Erythroblast (primary cell): ENCODE measurements at places on chromosomes 16 and 17.

- no peak for DNase-seq
Observed at GRCh38 chr16:78257376-78257728, 157.9 kb downstream of the WWOX start.

- no peak for DNase-seq
Observed at GRCh38 chr17:77749989-77750388, 208.5 kb upstream of the TNRC6C start.

GRCh38 chr16:17318238-17318637 is 152.5 kb downstream of the XYLT1 start:
- DNase-seq = no peak

- DNase-seq = no peak
Observed at GRCh38 chr16:77684181-77684526, 38.2 kb upstream of the NUDT7 start.

GRCh38 chr16:23673971-23674614 is 4.6 kb upstream of the PLK1 start:
- DNase-seq = no peak

DNA sequence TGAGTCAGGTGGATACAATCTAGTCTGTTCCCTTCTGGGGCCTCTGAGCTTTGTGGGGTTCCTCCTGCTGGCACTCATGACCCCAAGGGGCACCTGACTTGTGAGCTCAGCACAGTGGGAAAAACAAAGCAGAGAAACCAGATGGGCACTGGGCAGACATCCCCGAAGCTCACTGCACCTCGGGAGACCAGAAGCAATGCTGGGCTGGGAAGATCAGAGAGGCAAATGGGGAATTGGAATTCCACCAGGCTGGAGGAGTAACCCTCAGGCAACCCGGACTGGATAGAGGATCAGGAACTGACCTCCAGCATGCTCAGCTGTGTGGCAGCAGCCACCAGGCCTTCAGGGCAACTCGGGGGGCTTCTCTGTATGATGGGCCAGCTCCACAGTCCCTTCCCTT is 50.3 kb downstream of the ABCC12 start:
- DNase-seq = no peak

GRCh38 chr17:62963296-62963695 is 2.7 kb upstream of the TANC2 start:
- peak; percentile 24 for DNase-seq

GRCh38 chr16:57146040-57146647 is 39.7 kb downstream of the PSME3IP1 start:
- no peak for DNase-seq

DNA sequence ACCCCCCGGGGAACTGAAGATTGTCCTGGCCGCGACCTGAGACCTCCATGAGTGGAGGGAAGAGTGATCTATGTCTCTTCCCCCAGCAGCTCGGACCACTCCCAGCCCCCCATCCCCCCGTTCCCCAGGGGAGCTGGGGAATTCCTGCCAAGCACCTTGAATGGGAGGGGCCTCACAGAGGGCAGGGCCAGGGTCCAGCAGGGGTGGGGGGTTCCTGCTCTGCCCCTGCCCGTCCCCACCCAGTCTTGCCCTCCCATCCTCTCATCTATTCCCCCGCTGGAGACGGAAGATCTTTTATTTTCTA is 9.4 kb downstream of the TUFM start:
- DNase-seq = no peak

DNA sequence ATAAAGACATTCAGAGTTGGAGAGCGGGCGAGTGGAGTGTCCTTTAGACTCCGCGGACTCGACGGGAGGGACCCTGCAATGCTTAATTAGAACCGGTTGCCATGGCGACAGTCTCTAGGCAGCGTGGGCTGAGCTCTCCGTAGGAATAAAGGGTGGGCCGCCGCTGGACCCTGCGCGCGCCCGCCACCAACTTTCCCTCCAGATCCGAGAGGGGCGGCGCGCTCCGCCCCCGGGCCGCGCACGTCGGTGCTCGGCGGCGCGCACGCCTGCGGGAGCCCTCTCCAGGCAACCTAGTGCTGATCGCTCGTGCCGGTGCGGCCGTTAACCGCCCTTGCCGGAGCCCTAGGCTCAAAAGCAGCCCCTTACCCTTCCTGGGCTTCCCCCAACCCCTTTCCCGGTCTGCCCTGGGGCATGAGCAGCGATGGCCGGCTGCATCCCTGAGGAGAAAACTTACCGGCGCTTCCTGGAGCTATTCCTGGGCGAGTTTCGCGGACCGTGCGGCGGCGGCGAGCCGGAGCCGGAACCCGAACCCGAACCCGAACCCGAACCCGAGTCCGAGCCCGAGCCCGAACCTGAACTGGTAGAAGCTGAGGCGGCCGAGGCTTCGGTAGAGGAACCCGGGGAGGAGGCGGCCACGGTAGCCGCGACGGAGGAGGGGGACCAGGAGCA is at the start of gene PPM1E:
Gene PPM1E, plus strand, starts transcription at position 278 of the 669 bp plus-strand sequence.
- DNase-seq = peak; percentile 75

DNA sequence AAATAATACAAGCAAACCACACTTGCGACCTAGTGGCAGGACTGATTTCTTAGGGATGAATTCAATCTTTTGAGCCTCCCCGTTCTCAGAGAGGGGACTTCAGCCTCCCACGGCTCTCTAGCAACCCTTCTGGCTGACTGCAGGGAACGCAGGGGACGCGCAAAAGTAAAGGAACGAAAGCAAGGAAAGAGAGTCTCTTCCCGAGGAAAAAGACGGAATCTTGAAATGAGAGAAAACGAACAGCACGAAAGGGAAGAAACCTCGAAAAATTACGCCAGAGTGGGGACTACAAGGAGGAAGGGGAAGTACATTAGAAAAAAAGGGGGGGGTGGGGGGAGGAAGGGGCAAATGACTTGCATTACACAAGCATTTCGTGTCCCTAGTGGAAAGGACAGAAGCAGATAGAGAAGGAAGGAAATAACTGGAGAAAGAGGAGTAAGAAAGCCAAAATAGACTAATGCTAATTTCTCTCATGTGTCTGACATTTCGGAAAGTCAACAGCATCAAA is 1.2 kb downstream of the GRB2 start:
- peak; percentile 79 for DNase-seq

- DNase-seq = no peak
Observed at GRCh38 chr16:85446951-85447692, 166.0 kb upstream of the GSE1 start.

GRCh38 chr16:84833542-84834402 is 14.0 kb downstream of the CRISPLD2 start:
- DNase-seq = no peak

DNA sequence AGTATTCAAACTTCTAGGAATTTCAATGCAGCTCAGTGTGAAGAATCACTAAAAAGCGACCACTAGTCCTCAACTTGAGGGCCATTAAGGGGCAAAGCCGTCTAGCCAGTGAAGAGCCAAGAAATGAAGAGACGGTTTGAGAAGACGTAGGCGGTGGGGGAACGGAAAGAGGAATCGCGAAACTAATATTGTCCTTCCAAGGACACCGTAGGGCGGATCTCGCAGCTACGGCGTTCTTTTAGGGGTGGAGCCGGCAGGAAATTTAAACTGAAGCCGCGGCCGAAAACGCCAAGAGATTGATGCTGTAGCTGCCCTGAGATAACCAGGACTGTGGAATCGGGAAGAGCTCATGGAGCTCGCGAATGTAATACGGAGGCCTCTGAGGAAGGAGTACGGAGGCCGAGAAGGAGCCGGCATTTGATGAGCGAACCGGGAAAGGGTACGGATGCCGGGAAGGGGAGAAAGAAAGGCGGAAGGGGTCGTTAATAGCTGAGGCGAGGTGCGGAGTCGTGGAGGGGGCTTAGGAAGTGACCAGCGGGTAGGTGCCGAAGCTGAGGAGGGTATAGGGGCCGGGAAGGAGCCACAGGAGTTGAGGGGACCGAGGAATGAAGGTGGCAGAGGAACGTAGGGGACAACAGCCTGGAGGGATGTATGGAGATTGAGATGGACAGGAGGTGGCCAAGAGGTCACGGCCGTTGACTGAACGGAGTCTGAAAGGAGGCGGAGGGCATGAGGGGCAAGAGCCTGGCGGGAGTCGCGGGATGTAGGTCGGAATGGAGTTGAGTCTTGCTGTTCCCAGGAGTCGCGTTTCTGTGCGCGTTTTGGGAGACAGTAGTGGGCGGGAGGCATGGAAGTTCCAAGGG is at the start of gene DBF4B:
Gene DBF4B, plus strand, starts transcription at position 265 of the 863 bp plus-strand sequence. Its CDS starts 156 bp downstream, at position 421.
- DNase-seq = peak; percentile 95

GRCh38 chr16:71264299-71264698 is 24.9 kb downstream of the CMTR2 start:
- DNase-seq = no peak

GRCh38 chr16:4370570-4371356 is 885 bp upstream of the VASN start:
- no peak for DNase-seq

GRCh38 chr16:84848986-84849634 is 29.3 kb downstream of the CRISPLD2 start:
- DNase-seq = no peak

DNA sequence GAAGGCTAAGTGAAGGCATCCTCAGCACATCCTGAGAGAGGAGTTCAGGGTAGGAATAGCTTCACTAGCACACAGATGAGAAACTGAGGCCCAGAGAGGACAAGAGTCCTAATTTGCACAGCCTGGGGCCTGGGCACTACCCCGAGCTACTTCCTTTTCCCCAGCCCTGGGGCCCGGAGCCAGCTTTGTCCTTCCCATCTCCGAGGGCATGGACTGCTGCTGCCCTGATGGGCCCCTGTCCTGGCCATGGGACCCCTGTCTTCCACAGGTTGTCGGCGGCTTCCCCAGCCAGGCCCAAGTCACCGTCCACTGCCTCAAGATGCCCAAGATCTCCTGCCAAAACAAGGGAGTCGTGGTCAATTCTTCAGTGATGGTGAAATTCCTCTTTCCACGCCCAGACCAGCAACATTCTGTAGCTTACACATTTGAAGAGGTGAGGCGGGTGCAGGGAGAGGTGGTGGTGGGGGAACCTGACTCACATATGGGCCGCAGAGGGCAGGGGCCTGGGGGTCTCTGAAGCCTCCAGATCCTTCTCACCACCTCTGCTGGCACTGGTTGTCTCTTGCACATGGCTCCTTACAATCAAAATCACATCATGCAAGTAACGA is 11.4 kb upstream of the NLRC5 start:
- no peak for DNase-seq

DNA sequence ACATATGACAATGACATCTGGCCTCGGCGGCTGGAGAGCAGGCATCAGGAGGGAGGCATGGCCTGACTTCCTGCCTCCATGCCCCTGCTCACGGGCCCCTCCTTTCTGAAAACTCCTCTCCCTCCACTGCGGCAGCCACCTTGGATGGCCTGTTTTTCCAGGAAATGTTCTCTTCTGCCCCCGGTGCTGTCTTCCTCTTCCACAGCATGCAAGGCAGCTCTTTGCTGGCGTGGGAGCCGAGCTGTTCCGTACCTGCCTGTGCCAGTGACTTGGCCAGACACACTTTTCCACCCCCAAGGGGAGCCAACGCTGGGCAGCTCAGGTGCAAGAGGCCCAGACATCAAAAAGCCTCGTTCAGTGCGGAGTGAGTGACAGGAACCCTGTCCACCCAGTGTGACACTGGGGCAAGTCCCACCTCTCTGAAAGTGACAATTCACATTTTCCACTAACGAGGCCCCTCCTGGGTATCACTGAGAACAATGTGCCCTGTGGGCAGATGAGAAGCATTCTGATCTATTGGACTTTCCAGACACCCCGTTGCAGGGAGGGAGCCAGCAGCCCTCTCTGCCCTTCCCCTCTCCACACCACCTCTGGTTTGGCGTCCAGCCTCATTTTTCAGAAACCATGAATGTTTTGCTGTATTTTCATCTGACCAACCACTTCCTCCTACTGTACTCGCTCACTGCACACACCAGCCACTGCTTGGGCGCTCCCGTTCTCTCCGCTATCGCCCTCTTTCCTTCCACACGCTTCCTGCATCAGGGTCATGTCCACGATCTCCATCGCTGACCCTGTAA is 31.2 kb downstream of the NSMCE1 start:
- peak; percentile 54 for DNase-seq

GRCh38 chr17:15501793-15502192 is 34.4 kb upstream of the CDRT4 start:
- no peak for DNase-seq
